G401 (cell line): ENCODE measurements at places on chromosomes 7 and 10.

GRCh38 chr10:18795549-18795948 lies 136.3 kb downstream of the ARL5B start:
- no peak for DNase-seq

- peak; percentile 71 for DNase-seq
Measured at GRCh38 chr7:17706734-17707133, 233.6 kb downstream of the SNX13 start.

GRCh38 chr7:35555386-35555785 lies 139.5 kb downstream of the HERPUD2 start:
- no peak for DNase-seq

- no peak for DNase-seq
Measured at GRCh38 chr10:78591066-78591465, 477.7 kb upstream of the ZMIZ1 start.
